ENCODE measurements at places on chromosomes 7 and 10. TPM values are rescaled to one million over a fixed set of nuclear protein-coding genes. Genes with fewer than 3 reads are reported as not detected.

The TEX47 gene
- total RNA-seq, result not detected

DNA sequence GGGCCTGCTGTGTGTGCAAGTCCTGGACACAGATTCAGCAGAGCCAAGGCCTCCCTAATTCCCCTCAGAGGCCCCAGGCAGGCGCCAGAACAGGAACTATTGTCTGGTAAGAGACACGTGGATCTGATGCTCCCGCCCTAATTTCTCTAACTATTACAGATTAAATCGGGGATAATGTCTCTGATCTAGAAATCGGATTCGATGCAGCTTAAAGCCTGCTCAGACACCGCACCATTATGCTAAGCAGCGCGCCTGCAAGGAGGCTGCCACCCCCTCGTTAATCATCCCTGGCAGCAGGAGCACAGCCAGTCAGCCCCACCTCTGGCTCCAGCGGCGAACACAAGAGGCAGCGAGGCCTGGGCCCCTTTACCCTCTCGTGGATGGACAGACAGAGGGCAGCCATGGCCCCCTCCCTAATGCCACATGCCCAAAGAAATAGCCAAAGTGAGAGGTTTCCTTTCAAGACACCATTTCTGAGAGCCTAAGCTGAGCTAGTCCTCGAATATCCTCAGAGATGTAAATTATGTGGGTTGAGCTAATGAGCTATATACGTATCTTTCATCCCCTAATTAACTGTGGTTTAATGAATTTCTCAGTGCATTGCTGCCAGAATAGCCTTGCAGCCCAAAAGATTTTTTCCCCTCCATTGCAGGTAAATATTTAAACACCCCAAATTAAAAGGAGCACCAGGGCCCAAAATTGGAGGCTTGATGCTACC, 122.1 kb downstream of the GRID1 start:
- DNase-seq, result no peak

- no peak for DNase-seq
These were observed 1227.6 kb downstream of the TYW1 start for GRCh38 chr7:68224041-68224741.

DNA sequence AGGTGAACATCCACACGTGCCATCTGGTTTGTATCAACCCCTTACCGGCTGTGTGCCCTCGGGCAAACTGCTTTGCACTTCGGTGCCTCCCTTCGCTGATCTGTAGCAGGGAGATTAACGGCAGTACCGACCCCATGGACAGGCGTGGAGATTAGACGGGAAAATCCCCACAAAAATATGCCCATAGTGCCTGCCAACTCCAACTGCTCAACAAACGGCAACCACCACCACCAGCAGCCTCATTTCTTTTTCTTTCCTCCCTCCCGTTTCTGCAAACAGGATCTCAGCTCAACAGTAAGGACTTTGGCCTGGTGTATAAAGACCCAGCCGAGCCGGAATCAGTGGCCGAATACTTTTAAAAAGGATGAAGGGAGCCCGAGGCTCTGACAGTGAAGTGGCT, 31.0 kb downstream of the CHST15 start:
- no peak for DNase-seq

DNA sequence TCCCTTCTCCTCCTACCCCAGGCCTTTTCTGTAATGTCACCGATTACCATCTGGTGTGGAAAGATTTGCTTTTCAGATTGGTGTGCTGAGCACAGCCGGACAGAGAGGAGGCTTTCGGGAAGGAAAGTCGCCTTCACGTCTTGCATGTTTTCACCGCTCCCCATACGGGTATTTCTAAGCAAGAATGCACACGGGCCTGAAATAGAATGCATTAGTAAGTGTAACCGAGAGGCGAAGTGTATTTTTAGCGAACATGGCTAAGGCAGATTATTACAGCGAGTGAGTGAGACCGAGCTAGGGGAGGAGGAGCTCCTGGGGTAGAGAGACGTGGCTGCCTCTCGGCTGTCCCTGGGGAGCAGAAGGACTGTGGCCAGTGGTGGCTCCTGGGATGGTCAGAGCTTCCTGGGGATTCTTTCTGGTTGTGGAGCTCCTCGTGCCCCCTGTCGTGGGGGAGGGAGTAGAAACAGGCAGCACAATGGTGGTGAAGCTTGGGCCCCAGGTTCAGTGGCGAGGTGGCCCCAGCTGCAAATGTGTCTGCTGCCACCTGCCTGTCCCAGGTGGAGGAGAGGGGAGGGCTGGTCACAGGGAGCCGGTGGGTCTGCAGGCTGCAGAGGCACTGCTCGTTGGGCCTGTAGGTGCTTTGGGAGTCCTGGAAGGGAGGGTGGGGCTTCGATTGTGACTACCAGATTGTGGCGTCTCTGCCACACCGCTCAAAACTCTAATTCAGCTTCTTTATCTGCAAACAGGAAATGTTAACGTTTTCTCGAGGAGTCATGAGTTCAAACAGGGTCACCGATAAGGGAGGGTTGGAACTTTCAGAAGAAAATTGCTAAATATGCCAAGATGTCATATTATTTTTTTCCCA, 135.8 kb downstream of the CAMK1D start:
- no peak for DNase-seq

DNA sequence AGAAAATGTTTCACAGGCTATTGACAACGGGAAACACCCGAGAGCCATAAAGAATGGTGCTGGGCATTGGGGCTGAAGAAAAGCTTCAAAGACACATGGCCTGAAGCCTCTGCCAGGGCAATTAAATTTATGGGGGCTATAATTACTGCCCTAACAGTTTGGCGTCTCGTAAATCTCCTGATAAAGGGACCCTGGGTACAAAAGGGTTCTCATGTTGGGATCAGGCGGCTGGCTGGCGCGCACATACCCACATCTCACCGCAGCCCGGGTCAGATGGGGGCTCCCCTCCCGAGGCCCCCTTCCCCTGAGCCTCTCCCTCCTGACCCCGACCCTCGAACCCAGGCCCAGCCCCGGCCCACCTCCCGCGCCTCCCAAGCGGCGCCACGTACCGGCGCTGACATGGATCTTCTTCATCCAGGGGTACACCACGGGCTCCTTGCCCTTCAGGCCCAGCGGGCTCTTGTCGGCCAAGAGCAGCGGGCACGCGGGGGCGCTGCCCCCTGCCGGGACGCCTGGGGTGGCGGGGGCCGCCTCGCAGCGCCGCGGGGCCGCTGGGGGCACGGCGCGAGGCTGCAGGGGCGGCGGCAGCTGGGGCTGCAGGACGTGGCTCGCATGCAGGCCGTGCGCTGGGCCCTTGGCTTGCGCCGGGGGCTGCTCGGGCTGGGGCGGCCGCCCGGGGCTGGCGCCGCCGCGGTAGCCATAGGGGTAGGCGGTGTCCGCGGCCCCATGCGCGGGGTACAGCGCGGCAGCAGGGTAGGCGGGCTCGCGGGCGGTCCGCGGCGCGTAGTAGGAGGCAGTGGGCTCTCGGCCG, 623 bp downstream of the HOXA4 start:
- no peak for DNase-seq

The TCERG1L gene
- not detected for total RNA-seq

The FAM25G gene
- not detected for total RNA-seq

The PLXDC2 gene
- total RNA-seq, result 92.0 TPM

DNA sequence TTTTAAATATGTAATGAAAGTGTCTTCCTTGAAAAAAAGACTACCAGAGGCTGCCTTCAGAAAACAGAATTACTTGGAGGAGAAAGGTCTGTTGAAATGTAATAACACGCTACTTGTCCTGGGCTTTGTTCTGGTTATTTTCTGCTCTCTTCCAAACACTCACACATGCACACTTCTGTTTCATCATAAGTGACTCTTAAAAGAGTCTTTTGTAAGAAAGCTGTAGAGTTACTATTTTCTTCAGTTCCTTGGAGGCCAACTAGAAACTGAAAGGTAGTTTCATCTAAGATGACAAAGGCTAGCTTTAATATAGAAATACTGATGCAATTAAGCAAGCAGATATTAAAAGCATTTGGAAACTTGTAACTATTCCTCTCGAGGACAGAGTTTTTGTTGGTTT, 39.1 kb downstream of the TASOR2 start:
- DNase-seq, result no peak

The TMEM196 gene
- total RNA-seq, result not detected

The CYP3A5 gene
- 223 TPM for total RNA-seq

DNA sequence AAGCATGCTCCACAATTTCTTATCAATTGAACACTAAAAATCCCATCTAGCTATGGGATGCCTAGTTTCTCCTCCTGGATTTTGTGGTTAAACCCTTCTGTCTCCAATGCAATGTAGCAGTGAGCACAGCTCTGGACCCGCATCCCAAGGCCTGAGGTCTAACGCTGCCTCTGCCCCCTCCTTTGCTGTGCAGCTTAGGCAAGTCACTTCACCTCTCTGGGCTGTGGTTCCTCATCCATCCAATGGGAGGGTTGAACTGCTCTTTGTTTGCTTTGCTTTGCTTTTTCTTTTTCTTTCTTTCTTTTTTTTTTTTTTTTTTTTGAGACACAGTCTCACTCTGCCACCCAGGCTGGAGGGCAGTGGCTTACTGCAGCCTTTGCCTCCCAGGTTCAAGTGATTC, 69.2 kb downstream of the PARP12 start:
- DNase-seq, result no peak

The C10orf67 gene
- total RNA-seq, result 0.14 TPM

The BAMBI gene
- total RNA-seq, result 19.4 TPM

DNA sequence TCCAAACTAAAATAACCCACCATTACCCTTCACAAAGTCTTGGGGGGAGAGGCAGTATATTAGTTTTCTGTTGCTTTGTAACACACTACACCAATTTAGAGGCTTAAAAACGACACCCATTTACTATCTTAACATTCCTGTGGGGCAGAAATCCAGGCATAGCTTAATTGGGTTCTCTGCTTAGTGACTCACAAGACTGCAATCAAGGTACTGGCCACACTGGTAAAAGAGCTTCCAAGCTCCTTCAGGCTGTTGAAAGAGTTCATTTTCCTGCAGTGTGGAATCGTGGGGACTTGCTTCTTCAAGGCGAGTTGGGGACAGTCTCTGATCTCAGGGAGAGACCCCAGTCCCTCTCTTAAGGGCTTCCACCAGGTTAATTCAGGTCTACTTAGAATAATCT, 139.1 kb downstream of the XPNPEP1 start:
- no peak for DNase-seq

DNA sequence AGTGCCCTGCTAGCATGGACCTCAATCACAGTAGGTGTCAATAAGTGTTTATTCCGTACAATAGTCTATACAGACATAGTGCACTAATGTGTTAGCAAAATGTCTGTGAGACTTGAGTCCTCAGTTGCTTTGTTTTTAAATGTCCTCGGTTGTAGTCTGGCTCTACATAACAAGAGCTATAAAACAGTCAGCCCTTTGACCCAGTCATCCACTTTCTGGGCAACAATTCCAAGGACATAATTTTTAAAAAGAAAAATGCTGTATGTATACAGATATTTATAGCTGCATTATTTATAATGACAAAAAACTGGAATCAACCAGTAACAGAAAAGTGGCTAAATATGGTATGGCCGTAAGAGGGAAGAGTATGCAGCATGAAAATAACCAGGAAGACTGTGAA, 2.8 kb upstream of the PDLIM1 start:
- DNase-seq, result no peak

The GTF2IRD1 gene
- total RNA-seq, result 28.9 TPM

The ACSM6 gene
- total RNA-seq, result not detected

Data from mucosa of gallbladder (tissue), 1 donor.